ENCODE measurements at places on chromosomes 7 and 10.

- peak; percentile 92 for DNase-seq
These were observed 135.2 kb upstream of the KCTD7 start for GRCh38 chr7:66493235-66494205.

GRCh38 chr10:91159254-91159783, 61.1 kb upstream of the PCGF5 start:
- no peak for DNase-seq

- DNase-seq, result no peak
These were observed 393.4 kb upstream of the SORCS1 start for GRCh38 chr10:107557916-107558315.

- DNase-seq, result no peak
These were observed 10.8 kb downstream of the PRPS1L1 start for GRCh38 chr7:18016547-18017444.

GRCh38 chr10:48390933-48391845, 84.7 kb downstream of the MAPK8 start:
- DNase-seq, result no peak

DNA sequence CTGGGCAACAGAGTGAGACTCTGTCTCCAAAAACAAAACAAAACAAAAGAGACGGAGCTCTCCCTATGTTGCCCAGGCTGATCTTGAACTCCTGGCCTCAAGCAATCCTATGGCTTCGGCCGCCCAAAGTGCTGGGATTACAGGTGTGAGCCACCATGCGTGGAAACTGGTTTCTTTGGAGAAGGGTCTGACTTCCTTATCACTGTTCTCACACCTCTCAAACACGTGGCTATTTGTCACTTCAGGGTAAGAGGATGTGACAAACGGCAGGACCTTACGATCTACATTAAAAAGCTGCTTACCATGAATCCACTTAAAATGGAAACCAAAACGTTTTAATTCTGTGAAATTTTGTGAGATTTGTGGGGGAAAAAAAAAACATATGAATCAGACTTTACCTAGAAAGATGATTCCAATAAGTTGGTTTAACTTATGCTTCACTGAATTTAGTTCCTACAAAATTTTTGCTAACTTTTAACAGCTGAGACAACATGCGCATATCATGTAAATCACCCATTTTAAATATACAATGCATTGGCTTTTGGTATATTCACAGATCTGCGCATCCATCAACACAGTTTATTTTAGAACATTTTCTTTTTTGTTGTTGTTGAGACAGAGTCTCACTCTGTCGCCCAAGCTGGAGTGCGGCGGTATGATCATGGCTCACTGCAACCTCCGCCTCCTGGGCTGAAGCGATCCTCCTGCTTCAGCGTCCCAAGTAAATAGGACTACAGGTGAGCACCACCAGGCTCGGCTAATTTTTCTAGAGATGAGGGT, 18.7 kb upstream of the FOXK1 start:
- DNase-seq, result no peak

DNA sequence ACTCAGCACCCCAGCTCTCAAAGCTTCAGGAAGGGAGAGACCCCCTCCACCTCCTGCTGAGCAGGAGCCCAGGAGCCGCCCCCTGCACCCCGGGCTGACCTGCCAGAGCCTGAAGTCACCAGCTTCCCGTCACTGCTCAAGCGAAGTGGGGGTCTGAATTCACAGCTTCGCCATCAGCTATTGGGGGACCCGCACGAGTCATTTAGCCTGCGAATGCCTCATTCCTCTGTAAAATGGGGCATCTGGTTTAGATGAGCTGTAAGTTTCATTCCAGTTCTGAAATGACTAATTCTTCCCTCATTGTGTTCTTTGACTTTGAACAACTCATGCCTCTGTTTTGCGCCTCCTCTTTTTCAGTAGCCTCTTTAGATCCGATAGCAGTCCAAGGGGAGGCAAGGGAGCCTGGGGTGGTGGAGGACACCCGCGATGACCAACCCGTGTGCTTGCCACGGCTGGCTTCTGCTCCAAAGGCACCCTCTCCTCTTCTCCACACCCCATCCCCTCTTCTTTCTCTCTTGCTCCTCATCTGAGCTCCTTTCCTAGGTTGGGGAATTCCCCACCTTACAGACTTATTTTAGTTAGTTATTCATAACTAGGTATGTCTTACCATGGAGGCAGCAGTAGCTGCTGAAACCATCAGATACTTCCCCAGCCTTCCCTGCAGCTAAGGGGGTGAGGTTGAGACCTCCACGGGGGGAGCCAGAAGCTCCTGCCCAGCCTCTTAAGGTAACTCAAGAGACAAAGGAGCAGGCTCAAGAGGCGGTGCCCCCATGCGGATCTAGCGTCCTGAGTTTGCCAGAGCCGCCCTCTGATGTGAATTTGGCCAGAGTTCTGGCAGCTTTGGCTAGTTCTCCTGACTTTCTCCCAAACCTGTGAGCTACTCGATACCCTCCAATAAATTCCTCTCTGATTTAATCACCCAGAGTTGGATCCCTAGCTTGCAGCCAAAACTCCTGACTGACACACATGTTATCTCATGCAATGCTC, 47.7 kb downstream of the RBM17 start:
- DNase-seq, result no peak

GRCh38 chr10:79084012-79084971, 15.5 kb downstream of the ZMIZ1 start:
- no peak for DNase-seq

DNA sequence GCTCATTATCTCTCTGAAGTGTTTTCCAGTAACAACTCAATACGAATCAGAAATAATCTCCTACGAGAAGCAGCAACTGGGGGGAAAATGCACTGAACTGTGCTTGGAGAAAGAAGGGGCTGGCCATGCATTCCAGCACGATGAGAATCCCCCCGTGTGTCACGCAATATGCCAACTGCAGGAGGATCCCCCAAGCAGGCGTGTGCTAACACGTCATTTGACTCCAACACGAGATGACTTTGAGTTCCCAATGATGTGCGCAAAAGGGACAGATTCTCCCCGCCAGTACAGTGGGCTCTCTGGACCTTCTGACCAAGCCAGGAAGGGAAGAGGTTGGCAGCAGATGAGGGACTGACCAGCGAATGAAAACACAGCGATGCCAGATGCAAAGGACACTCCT, 105.5 kb downstream of the KCNMA1 start:
- no peak for DNase-seq

GRCh38 chr10:80186364-80187012, 18.8 kb downstream of the ANXA11 start:
- no peak for DNase-seq

DNA sequence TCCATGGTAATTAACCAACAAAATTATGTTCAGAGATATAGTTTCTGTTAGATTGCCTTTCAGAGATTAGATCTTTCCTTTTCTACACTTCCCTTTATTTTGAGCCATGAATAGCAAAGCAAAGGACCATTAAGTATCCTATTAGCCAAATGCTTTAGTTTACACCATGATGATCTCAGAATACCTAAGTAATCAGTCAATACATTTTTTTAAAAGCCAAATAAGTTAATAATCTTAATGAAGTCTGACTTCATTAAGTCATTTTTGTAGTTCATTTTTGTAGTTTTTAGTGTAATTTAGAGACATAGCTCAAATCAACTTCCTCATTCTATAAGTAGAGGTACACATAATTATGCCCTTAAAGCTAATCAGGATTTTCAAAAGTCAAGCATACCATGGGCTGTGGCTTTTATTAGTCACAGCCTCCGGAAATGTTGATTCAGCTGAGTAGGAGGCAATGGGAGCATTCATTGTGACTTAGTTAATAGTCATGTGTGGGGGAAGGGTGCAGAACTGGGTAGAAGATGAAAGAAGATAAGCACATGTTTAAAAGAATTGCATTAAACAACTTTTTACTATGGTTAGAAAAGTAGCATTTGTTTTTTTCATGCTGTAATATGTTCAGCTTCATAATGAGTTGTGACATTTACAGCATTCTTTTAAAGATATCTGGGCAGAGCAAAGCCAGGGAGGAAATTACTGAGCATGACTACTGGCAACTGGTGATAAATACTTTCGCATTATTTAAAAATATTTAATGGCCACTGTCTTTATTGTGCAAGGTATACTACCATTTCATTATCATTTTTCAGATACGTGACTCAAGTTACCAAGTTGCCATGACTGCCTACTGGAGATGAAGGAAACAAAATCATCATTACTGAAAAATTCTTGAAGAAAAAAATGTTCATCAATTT, 57.3 kb upstream of the CCDC71L start:
- DNase-seq, result peak; percentile 23

- no peak for DNase-seq
These were observed 63.3 kb downstream of the AKR1B1 start for GRCh38 chr7:134395604-134396003.

DNA sequence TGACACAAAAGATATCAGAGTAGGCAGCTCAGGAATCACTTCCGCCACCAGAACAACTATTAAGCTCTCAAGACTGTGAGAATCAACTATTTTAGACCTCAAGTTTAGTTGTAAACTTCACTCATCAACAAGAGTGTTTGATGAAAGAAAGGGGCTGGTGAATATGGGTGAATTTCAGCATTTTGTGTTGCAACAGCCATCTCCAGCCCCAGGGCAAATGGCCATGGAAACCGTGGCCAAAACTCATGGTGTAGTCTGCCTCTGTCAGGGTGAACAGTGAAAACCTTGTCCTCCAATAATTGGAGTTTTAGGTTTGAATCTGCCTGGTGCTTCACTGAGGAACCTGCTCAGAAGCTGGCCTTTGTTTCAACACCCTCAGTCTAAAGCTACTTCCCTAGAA, 60.0 kb downstream of the POLR1F start:
- DNase-seq, result no peak

DNA sequence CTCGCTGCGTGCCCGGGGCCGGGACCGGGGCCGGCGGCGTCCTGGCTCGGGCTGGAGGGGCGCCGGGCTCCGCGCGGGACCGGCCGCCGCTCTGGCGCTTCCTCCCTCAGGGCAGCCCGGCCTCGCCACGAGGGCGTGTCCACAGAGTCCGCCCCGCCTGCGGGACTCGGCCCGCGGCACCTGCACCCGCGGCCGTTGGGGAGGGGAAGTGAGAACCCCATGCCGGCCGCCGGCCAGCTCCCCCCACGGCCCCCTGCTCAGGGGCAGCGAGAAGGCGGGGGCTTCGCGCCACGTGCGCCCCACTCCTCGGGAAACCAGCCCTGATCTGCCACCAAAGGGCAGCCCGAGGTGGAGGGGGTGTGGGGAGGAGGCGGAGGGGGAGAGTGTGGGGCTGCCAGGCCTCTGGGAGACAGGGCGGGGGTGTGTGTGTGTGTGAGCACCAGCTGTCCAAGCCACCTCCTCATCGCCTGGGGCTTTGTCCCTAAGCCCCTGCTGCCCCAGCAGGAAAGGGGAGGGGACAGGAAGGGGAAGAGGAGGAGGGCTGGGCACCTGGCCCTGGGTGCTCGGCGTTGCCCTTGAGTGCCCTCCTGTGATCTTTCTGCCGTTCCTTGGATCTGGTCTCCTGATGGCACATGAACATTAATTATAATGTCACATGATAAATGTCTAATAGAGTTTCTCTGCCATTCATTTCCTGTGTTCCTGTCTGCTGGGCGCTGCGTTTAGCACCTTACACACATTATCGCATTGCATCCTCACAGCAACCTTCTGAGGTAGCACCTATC, at the start of gene PIK3AP1:
Gene PIK3AP1, minus strand, starts transcription at position 93 of the 785 bp plus-strand sequence. CDS start 120 bp downstream, outside the sequence.
- peak; percentile 13 for DNase-seq

- no peak for DNase-seq
These were observed 104.5 kb downstream of the PIP4K2A start for GRCh38 chr10:22609719-22610465.

DNA sequence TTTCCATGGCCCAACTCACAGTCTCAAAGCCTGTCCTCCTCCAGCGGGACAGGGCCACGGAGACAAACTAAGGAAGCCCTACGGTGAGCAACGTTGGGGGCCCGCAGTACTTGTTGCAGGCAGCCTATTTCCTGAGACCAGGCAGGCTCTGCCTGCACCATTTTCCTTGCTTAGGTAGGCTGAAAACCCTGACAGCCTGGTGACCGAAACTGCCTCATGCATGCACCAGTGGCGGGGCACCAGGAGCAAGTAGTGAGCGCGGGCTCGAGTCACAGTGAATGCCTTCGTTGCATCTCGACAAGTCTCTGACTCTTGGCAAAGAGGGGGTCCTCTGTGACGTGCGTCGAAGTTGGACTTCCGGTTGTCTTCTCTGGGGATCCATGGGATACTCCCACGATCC, 23.3 kb upstream of the ZNF273 start:
- DNase-seq, result no peak

GRCh38 chr7:92456236-92456635, 9.0 kb downstream of the GATAD1 start:
- DNase-seq, result no peak

- no peak for DNase-seq
These were observed 120.3 kb upstream of the GLCCI1 start for GRCh38 chr7:7848246-7848645.

DNA sequence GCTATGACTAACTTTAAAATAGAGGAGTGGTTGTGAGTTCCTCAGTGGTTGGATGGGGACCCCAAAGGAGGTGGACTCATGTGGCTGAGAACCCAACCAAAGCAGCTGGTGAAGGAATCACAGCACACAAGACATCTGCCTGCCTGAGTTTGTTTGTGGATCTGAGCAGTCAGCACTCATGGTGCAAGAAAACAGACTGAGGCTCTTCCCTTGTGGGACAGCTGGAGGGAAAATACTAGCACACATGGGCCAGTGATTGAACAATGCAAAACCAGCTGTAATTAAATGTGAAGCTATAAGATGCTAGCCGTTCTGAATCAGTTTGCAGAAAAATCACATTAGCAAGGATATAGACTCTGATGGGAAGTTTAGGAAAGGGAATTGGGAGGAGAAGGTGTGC, 707.3 kb downstream of the GRID1 start:
- no peak for DNase-seq

- DNase-seq, result no peak
These were observed 15.5 kb upstream of the SEMA3C start for GRCh38 chr7:80934321-80934720.

DNA sequence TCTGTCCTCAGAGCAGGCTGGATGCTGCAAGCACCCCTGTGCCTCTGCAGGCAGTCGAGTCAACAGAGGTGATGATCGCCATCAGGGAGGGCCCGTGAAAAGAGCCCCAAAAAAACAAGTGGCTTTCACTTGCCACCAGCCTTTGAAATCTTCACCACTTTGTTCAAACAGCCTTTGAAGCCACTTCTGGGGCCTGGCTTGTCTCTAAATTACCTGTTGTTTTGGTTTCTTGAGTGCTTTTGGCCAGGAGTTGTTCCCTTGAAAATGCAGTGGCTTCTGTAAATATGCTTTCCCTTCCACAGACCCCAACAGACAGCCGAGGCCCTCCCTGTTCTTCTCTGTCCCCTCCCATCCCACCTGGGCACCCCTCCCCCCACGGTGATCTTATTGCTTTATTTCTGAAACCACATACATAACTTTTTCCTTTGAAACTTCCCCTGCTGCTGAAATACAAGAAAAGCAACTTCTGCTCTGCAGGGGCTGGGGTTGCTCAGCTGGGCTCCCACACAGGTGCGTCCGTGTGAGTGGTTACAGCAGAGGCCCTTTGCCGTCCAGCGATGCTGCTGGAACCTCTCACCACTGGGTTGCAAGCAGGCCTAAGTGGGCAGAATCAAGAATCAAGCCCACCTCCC, 283.8 kb upstream of the SHH start:
- no peak for DNase-seq

- DNase-seq, result no peak
These were observed 66.3 kb downstream of the PRKAG2 start for GRCh38 chr7:151810441-151811232.

- no peak for DNase-seq
These were observed 8.3 kb upstream of the KAZALD1 start for GRCh38 chr10:101053516-101053915.

Data from stimulated activated CD8-positive, alpha-beta memory T cell treated with anti-CD3 and anti-CD28 coated beads, Interleukin-7, amount 100 ng/mL, for 1 hour (primary cell).